ENCODE measurements at places on chromosomes 4 and X.

GRCh38 chr4:124118061-124118460 is 594.5 kb downstream of the ANKRD50 start:
- no peak for DNase-seq

DNA sequence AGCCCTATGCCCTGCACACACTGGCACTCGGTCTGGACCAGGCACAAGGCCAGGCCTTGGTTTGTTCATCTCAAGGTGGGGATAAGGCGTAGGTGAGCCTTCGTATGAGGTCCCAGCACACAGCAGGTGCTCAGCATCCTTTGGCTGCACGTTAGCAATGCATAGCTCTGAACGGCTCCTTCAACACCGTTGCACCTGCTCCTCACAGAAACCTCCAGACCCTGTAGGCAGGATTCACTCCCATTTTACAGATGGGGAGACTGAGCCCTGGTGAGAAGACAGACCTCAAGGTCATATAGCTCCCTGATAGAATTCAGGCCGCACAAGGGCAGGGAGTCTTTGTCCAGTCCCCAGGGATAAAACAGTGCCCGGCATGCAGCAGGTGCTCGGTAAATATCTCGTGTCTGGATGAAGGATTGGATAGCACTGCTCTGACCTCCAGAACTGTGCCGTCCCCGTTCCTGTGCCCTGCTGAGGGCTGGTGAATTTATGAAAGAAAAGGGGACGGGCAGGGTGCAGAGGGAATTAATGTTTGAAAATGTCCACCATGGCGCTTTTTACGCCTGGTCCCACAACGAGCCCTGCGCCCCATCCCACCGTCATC is 2.4 kb downstream of the PPP2R2C start:
- no peak for DNase-seq

- no peak for DNase-seq
Measured at GRCh38 chrX:65758505-65758904, 91.1 kb downstream of the MSN start.

DNA sequence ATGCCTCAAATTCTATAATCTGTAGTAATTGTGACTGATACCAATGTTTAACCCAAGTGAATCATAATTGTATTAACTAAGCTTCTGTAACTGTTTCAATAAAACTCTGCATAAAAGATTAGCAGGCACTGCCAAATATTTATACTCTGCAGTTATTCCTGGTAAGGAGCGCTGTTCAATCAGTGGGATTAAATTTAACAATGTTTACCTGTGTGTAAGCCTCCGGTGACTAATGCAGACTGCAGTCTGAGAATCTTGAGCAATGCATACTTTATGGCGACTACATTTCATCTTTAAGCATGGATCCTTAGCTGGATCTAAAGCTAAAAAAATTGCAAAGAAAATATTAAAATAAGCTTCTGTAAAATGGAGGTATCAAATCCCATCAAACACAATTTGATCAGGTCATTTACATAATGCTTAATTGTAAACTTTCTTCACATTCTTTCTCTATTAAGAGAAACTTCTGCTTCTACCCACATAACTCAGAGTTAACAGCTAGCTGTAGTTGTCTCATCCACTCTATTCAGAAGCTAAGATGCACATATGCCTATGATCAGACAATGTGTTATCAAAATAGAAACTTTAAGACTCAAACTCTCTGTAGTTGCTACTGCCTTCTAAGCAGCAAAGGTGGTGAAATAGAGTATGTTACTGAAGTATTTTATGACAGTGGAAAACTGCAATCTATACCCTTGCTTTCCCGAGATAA is 234.0 kb downstream of the SPOCK3 start:
- no peak for DNase-seq

GRCh38 chrX:129641941-129642340 is 12.8 kb downstream of the APLN start:
- no peak for DNase-seq

DNA sequence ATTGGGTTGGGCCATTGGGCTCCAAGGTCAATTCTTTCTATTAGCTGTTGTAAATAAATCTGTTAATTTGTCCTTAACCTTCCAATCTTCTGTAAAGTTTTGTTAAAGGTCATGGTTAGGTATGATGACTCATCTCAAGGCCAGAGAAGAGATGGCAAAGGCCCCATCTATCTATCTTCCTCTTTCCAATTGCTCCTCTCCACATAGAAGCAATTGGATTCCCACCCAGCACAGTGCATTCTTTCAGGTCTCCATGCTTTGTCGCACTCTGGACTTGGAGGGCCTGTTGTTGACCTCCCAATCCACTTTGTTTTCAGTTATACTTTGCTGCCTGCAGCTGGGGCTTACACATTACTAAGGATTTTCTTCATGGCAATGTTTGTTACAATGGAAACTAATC is 118.5 kb downstream of the MFAP3L start:
- no peak for DNase-seq

DNA sequence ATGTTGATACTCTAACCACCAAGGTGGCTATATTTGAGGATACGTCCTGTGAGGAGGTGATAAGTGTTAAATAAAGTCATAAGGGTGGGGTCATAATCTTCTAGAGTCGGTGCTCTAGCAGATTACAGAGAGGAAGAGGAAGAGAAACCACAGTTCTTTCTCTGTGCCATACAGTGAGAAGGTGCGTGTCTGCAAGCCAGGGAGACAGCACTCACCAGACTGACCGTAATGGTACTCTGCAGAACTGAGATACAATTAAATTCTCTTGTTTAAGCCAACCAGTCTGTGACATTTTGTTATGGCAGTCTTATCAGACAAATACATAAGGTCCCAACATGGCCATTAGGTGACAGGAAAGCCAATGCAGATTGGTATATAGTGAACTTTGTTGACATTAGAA is 480.9 kb upstream of the IGFBP7 start:
- DNase-seq = no peak

GRCh38 chrX:105725228-105725627 is 97.1 kb upstream of the NRK start:
- no peak for DNase-seq

DNA sequence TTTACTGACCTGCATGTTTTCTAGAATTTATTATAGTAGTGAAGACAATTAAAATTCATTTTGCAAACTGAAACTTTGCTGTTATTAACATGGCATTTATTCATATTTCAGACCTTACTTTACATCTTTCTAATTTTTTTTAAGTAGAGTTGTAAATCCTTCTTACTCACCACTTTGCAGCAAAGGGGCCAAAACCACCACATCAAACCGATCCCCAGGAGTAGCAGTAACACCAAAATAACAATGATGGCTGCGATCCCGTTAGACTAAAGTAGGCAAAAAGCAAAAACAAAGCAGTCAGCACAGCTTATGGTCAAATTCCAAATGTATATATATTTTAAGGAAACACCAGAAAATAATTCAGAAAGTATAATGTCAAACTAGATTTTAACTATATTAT is 64.7 kb downstream of the ANTXR2 start:
- no peak for DNase-seq

DNA sequence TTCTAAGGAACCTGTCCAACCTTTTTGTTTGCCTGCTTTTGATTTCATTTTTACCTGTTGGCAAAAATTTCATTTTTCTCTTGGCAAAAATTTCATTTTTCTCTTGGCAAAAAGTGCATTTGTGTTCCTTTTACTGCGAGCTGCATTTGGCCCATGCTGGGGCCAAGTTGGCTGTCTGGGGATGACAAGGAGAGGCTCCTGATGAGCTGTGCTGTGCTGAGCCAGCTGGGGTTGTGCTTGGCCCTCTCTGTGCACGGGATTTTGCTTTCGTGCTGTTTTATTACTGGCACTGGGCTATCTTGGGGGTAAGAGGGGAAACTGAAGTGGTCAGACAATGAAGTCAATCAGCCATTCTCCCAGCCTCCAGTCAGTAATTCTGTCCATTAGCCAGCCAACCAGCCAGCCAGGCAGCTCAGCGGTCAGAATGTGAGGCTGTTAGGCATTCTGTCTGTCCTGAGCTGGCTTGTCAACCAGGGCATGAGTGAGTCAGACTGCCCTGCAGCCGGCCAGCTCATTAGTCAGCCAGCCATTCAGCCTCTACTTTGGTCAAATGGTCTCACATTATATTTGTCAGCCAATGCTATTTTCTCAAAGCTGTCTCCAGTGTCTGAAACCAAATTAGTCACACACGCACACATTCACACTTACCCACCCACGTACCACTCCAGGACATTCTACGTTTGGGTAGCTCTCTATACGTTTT is 56.9 kb upstream of the PRPS1 start:
- no peak for DNase-seq

GRCh38 chrX:136999024-136999423 is 34.8 kb downstream of the GPR101 start:
- no peak for DNase-seq

- DNase-seq = no peak
Measured at GRCh38 chr4:91454111-91454510, 849.7 kb upstream of the GRID2 start.

DNA sequence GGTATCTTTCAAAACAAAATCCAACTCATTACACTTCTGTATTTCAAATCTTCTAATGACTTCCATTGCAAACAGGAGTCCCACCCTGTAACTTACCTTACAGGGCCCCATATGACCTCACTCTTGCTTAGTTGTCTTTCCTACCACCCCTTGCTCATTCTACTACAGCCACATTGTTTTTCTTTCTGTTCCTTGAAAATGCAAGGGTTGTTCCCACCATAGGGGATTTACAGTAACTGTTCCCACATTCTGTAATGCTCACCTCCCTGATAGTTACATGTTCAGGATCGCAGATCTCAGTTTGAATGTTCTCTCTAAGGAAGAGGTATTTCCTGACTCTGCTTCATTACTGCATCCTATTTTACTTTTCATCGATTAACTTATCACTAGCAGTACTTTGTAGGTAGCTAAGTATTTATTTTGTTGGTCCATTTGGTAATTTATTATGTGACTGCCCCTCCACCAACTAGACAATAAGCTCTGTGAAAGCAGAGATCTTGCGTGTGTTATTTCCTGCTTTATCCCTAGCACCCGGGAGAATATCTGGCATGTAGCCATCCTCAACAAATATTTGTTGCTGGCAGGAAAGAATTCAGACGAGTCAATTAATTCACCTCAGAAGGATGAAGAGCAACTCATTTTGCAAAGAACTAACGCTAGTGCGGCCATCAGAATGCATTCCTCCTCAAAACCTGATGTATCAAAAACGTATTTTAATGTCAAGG is 21.4 kb downstream of the MAOB start:
- peak; percentile 81 for DNase-seq

DNA sequence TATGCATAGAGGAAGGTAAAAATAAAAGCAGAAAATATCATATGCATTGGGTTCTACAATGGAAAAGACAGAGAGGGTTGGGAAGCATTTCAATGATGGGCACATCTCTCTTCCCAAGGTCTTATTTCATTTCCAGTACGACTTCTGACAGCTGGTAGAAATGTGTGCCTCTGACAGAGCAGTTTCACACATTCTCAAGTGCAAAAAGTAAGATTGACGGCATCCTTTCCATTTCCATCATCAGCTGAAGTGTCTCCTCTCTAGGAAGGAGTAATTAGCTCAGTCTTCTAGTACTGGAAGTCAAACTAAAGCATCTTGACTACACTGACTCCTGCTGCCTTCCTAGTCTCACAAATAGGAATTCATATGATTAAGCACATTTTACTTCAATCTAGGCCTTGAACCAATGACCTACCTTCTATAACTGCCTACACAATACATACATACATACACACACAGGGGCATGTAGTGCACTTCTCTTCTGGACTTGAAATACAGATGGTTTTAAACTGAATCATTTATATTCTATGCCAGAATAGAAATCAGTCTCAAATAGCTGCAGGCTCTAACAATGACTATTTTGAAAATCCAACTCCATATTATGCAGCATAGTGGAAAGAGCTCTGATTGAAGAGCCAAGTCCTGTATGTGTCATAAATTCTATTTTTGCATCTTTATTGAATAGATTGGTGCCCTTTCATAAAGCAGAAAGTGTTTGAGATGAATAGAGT is 473.4 kb downstream of the INPP4B start:
- DNase-seq = no peak

DNA sequence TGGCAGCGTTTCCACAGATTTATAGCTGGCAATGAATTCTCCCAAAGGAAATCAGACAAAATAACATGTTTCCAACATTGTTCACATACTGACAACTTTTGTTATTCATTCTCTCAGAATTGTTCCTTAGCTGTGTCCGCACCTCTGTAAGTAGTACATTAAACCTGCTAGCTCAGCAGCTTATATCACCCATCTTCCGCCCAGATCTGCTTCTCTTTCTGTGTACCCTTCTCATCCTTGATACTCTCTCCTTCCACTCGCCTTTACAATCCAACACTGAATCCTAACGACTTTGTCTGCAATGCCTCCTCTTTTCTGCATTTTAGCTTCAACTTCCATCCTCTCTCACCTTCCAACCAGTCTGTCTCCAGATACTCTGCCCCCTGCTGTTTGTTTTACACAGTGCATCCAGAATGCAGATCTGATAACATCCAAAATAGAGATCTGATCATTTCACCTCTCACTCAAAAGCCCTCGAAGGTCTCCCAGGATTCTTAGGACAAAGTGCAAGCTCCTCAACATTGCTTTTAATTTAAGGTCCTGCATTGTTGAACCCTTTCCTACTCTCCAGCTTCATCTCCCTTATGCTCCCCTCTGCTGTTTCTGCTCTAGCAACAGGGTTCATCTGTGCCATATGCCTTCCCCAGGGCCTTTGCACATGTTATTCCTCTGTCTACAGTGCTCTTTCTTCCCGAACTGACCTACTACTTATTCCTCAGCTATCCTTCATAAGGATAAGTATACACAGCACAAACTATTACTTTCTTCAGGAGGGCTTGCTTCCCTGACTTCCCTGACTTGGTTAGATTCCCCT is 67.3 kb upstream of the VBP1 start:
- DNase-seq = peak; percentile 14

DNA sequence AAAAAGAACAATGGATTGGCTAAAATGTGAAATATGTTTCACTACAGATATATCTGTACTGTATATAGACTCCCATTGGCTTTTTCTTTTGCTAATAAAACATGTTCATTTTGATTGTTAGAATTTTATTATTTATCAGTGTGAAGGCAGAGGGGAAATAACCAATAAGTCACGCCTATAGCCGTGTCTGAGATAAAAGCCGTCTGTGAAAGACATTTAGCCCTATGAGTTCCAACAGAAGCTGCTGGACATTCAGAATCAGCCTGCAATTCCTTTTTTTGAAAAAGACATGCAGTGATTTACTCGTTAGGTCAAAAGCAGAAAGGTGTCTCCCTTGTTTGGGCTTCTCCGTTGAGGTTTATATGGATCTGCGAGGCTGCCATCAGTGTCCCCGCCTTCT is 24.2 kb upstream of the SLC25A4 start:
- DNase-seq = no peak

- DNase-seq = no peak
Measured at GRCh38 chr4:113760795-113761619, 531 bp downstream of the CAMK2D start.

GRCh38 chr4:154368060-154368459 is 123.5 kb downstream of the DCHS2 start:
- no peak for DNase-seq

DNA sequence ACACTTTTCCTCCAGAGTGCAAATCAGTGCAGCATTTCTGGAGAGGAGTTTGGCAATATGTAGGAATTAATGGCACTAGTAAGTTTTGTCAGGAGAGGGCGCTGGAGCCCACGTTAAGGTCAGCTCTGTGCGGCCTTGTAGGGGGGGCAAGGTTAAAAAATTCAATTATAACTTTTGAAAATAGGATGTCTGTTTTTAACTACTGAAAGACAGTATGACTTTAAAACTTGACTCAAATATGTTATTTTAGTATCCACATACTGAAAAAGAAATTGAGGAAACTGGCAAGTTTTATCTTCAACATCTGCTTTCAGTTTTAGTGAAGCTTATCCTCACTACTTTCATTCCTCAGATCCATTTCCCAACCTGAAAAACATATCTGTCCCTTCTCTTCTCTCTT is 30.9 kb upstream of the HSD17B13 start:
- DNase-seq = peak; percentile 68
